ENCODE measurements at places on chromosomes 4 and X.
A peak's percentile ranks its signal among the peaks of the same experiment; 100 is the strongest.

- no peak for DNase-seq
Observed at GRCh38 chr4:15864651-15865566, 73.6 kb downstream of the FGFBP1 start.

GRCh38 chr4:46270986-46271596 is 118.8 kb downstream of the GABRA2 start:
- DNase-seq, result peak; percentile 29

DNA sequence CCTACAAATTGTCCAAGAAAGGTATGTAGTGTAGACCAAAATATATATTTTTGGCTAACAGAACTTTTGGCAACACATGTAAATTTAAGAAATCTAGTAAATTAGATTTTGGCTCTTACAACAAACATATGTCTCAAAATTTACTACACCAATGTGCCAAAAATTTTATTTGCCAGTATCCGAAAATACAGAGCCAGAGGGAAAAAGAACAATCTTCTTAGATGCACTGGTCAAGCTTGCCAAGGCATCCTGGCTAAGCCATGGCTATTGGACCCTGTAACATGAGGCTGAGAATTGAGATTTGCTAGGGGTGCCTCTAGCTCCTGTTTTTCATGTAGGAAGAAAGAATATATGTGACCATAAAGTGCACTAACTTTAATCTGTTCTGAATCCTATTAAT is 91.8 kb downstream of the GABRG1 start:
- DNase-seq, result peak; percentile 11

DNA sequence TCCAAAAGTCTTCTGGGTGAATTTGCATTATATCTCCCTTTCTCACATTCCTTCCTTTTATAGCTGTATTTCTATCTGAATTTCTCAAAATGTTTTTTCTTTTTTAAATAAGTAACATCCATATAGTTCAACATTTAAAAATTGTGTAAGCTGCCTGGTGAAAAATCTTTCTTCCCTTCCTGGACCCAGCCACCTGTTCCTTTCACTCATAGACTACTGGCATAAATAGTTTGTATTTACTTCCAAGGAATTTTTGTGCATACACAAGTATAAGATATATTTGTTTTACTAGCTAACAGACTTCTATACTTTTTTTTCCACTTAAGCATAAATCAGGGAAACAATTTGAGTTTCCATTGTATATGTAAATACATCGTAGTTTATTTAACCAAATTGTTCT is 35.7 kb downstream of the PACRGL start:
- DNase-seq, result peak; percentile 11

GRCh38 chr4:137993232-137993631 is 248.9 kb downstream of the SLC7A11 start:
- DNase-seq, result no peak
